CD4-positive, alpha-beta T cell treated with Interleukin-12 subunit alpha and Interleukin-12 subunit beta, for 1 hour (primary cell): ENCODE measurements at places on chromosomes 16 and 17.

- no peak for DNase-seq
Observed at GRCh38 chr17:38996660-38997337, 29.6 kb upstream of the FBXO47 start.

GRCh38 chr17:69557339-69557738 lies 142.8 kb downstream of the MAP2K6 start:
- no peak for DNase-seq

DNA sequence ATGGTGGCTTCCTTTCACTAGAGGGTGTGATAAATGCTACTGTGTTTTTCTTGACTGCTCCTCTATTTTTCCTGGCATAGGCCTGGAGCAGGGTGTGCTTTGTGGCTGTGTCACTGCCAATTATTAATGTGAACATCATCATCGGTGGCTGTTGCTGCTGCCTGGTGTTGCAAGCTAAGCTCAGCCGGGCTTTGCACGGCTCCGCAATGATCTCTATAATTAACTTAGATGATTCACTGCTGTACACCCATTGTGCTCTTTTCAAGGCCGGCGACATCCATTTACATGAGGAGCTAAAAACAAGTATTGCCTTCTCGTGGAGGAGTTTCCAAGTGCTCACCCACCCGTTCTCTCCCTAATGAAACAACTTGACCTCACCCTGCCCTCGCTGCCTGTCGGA lies 160.1 kb upstream of the IRX3 start:
- DNase-seq, result no peak

DNA sequence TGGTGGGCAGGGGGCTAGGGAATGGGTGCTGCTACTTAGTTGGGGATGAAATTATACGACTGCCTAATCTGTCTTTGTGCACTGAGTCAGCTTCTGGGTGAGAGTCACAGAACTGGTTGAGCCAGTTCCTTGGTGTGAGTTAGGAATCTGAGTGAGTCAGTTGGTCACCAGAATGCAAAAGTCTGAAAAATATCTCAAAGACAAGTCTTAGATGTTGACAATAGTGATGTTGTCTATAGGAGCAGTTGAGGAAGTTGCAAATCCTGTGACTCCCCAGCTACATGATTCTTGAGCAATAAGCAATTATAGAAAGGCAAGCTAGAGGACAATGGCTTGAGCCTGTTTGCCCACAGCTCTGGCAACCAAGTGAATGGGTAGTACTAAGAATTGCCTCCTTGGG lies 399.2 kb downstream of the CNTNAP4 start:
- no peak for DNase-seq

DNA sequence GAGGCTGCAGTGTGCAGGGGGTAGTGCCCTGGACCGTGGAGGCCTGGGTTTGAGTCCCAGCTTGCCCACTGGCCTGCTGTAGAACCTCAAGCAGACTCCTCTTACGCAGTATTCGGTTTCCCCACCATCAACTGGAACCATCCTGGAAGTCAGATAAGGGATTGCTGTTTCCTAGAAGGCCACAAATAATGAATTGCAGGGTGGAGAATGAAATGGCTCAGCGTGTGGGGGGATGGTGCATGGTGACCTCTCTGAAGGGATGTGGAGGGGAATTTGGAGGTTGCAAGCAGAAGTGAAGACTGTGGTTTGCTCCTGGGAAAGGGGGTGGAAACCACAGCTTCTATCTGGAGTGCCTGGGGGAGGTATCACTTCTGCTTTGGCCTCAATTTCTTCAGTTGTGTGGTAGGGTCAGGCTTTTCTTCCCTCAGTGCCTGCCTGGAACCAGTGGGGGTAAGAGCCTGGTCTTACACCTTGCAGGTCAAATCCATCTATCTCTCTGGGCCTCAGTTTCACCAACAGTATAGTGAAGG lies 1.7 kb downstream of the ADGRG5 start:
- DNase-seq, result peak; percentile 24

DNA sequence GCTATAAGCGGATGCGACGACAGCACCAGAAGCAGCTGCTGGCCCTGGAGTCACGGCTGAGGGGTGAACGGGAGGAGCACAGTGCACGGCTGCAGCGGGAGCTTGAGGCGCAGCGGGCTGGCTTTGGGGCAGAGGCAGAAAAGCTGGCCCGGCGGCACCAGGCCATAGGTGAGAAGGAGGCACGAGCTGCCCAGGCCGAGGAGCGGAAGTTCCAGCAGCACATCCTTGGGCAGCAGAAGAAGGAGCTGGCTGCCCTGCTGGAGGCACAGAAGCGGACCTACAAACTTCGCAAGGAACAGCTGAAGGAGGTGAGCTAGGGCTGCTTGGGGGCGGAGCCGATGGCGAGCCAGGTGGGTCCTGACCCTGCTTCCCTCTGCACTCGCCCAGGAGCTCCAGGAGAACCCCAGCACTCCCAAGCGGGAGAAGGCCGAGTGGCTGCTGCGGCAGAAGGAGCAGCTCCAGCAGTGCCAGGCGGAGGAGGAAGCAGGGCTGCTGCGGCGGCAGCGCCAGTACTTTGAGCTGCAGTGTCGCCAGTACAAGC lies 10.1 kb downstream of the HIRIP3 start:
- no peak for DNase-seq

DNA sequence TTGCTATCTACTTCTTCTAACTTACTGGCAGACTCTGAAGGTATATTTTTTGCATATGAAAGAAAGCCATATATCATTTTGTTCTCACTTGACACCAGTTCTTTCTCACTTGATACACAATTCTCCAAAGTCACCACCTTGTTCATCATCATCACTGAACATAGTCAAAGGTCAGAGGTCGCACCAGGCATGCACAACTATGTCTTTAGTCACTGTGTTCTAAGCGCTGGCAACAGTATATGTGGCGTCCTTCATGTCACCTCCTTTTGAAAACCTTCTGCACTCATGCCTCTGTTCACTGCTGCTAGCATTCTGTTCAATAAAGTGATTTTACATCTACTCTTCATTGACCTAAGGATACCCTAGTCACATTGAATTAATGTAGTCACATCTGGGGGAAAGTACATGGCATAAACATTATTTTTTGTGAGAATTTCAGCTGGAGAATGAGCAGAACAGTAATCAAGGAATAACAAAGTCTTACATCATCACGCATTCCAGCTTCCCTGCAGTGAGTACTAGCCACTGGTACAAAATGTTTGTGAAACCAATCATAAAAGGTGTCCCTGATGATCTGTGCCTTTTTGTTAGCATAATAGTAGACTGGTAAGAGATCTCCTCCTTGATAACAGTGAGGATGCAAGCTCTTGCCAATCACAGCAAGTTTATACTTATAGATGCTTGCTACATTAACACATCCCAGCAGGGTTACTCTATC lies 20.5 kb upstream of the TBX4 start:
- DNase-seq, result no peak

DNA sequence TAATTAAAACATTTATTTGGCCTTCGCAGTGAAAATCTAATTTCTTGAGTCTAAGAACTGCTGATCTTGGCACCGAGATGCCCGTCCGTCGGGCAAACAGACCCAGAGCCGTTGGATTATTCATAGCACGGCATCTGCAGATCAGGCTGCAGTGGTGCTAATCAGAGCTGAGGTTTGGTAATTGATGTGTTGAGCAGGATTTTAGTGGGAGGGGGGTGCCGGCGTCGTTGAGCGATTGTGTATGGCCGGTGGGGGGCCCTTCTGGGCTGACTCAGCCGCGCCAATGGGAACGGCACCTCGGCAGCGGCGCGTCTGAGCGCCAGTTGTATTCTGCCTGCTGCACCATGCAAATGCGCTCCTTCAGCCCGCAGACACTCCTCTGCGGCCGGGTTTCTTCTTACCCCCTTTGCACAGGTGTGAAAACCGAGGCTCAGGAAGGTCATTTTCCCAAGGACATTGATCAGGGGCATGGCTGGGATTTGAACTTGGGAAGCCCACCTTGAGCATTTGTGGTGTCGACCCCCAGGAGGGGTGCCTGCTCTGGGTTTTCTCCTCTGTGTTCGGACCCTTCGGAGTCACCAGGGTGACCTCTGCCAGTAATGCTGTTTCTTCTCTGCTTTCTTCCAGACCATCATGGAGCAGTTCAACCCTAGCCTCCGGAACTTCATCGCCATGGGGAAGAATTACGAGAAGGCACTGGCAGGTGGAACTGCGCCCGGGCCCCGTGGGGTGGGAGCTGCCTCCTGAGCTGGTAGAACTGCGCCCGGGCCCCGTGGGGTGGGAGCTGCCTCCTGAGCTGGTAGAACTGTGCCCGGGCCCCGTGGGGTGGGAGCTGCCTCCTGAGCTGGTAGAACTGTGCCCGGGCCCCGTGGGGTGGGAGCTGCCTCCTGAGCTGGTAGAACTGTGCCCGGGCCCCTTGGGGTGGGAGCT lies 18.4 kb downstream of the BAIAP2 start:
- no peak for DNase-seq

- DNase-seq, result no peak
Observed at GRCh38 chr17:81329927-81330883, 35.1 kb upstream of the SLC38A10 start.
